ENCODE measurements at places on chromosomes 1 and 21. TPM values are rescaled to one million over a fixed set of nuclear protein-coding genes. Genes with fewer than 3 reads are reported as not detected.

The PHF13 gene
- polyA plus RNA-seq, result 70.8 TPM

The GPR37L1 gene
- polyA plus RNA-seq, result 0.42 TPM

The FCMR gene
- polyA plus RNA-seq, result 5.3 TPM

The ANKRD35 gene
- 3.3 TPM for polyA plus RNA-seq

The OR2T11 gene
- polyA plus RNA-seq, result not detected

The GFI1 gene
- 1.3 TPM for polyA plus RNA-seq

The EFNA3 gene
- 9.9 TPM for polyA plus RNA-seq

The INSRR gene
- 1.5 TPM for polyA plus RNA-seq

The IQCC gene
- 21.6 TPM for polyA plus RNA-seq

The C1orf94 gene
- 68.8 TPM for polyA plus RNA-seq

The NTNG1 gene
- polyA plus RNA-seq, result 2.3 TPM

The SPRR3 gene
- not detected for polyA plus RNA-seq

The DNASE2B gene
- polyA plus RNA-seq, result 1.3 TPM

The PLEKHM2 gene
- polyA plus RNA-seq, result 98.4 TPM

The CHI3L2 gene
- 4.3 TPM for polyA plus RNA-seq

The KIF14 gene
- 1.8 TPM for polyA plus RNA-seq

Measured in testis (tissue), 5 donors.